ENCODE measurements at places on chromosomes 7 and 10. TPM values are rescaled to one million over a fixed set of nuclear protein-coding genes. Genes with fewer than 3 reads are reported as not detected.

- DNase-seq, result no peak
Measured at GRCh38 chr7:104980440-104980839, 33.6 kb upstream of the KMT2E start.

DNA sequence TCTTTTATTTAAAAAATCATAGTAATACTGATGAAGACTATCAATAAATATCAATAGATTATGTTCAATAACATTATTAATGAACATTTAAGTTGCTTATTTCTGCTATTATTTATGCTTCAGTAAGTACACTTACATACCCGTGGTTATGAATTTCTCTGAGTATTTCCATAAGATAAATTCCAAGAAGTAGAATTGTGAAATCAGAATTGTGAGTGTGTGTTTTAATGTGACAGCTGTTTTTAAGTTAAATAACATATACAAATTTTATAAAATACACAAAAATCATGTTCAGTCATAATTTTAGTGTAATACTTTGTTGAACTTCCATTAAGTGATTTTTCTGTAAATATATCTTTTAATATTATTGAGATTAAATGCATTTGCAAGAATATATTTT is 37.5 kb upstream of the SEMA3E start:
- no peak for DNase-seq

DNA sequence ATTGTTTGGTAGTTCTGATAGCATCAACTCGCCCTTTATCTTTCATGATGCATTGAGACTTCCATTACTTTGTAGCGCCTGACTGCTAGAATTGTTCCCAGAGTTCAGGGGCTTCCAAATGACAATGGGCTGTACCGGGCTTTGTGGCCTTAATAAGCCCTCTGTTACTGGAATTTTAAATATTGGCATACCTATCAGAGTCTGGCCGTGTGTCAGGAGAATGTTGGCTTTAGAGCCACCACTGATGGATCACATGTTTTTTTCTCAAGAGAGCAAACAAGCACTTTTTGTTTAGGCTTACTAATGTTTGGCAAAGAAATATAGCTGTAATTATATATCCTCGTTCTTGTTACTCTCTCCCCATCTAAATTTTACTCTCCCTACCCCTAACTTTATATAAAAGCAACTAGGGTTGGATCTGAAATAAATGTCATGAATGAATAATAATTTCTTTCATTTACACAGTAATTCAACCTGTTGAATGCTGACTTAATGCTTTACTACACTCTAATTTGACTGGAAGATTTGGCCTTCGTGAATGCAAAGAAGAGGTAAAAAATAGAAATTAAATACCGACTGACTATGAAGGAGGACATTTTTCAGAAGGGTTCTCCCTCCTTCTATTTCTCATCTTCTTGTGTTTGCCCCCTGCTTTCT is 396.7 kb downstream of the AUTS2 start:
- no peak for DNase-seq

SHH gene
- 22.9 TPM for total RNA-seq

SPDYE5 gene
- not detected for total RNA-seq
